Activated CD4-positive, alpha-beta T cell treated with anti-CD3 and anti-CD28 coated beads, Interleukin-2, amount 10 ng/mL, durations not matched to agents 7 days and 5 days (primary cell): ENCODE measurements at places on chromosomes 2 and 18. TPM values are rescaled to one million over a fixed set of nuclear protein-coding genes. Genes with fewer than 3 reads are reported as not detected.

Gene CCDC121
- total RNA-seq = 1.2 TPM

Gene ALLC
- not detected for total RNA-seq

Gene PXDN
- total RNA-seq = 0.20 TPM

Gene BBS5
- 1.3 TPM for total RNA-seq

Gene DPYSL5
- total RNA-seq = not detected

Gene MAP3K19
- total RNA-seq = not detected

Gene KIF1A
- 0.40 TPM for total RNA-seq

Gene HSBP1L1
- 11.5 TPM for total RNA-seq

Gene MOCOS
- 0.05 TPM for total RNA-seq

Gene BABAM2
- total RNA-seq = 49.7 TPM

Gene SALL3
- total RNA-seq = not detected

- no peak for DNase-seq
Measured at GRCh38 chr2:103289105-103289725, 527.4 kb downstream of the TMEM182 start.

GRCh38 chr18:36335476-36336279 is 38.2 kb downstream of the FHOD3 start:
- DNase-seq = no peak

- peak; percentile 21 for DNase-seq
Measured at GRCh38 chr18:8705238-8705960, at the start of gene MTCL1. MTCL1 (plus strand) TSS chr18:8705556; CDS start chr18:8705661, 105 bp downstream.

- DNase-seq = peak; percentile 69
Measured at GRCh38 chr2:177906041-177906718, 166.4 kb downstream of the PDE11A start.

GRCh38 chr2:233135421-233135820 is 75.3 kb downstream of the INPP5D start:
- no peak for DNase-seq

DNA sequence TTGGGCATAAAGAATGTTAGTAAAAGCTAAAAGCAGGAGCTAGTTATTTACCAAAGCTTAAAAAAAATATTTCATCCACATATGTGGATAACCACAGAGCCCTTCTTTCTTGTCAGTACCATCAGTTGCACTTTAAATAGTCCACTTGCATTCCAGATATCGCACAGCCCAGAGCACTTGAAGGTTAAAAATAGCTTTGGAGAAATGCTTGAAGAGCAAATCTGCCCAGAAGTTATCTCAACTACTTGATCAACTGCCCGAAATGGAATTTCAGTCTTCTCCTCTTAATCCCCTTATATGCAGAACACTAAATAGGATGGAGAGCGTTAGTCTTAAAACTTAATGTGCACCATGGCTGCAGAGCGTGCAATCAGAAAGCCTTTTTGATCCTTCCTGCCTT is 148.3 kb downstream of the PLEKHA3 start:
- no peak for DNase-seq

DNA sequence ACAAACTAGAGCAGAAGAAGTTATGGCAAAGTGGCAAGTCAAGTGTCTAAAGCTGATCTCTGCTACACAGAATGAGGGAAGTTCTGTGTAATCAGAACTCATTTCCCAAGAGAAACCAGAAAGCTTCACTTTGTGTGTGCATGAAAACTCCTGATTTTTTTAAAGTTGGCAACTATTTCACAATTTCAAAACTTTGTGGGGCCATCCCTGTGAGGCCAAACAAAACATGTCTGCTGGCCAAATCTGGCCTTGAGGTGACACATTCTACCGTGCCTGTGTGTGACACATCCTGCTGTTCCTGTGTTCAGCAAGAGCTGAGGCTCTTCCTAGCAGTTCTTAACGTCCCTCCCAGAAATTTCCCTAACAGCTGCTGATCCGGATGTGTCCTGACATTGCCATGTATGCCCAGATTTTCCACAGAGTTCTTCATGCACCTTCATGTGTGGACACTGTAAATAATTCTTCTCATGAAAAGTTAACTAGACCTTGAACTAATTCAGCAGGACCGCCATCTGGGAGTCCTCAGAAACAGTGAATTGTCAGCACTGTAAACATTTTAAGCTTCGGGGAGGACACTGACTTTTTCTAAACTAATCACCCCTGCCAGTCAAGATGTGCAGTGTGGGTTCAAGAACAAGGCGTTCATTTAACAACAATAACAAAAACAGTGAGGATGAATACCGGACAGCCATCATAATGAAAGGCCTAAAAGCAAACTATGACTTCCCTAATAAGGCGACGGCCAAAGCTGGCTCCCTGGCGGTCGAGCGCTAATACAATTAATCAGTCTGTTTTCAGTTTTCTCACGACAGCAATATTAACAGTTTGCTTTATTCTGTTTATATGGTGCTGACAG is 99.0 kb downstream of the PLEKHM3 start:
- no peak for DNase-seq

GRCh38 chr2:224927011-224927410 is 115.3 kb downstream of the DOCK10 start:
- DNase-seq = no peak

- no peak for DNase-seq
Measured at GRCh38 chr18:79856119-79857007, 58.6 kb downstream of the KCNG2 start.

DNA sequence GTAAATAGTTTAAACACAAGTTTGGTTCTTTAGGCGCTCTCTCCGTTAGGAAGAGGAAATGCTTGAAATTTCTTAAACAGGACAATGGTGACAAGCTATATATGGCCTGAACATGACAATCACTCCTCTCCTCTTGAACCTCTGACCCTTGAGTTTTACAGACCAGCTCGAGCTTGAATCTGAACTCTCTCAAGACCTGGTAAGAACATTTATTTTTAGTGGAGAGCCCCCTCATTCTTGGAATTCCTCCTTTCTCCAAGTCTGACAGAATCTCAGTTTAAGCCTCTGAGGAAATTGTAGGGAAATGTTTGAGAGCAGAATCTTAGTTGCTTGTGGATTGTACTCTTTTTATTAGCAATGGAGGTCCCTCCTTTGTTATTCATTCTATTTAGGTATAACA is 1293.6 kb upstream of the ZEB2 start:
- DNase-seq = no peak

DNA sequence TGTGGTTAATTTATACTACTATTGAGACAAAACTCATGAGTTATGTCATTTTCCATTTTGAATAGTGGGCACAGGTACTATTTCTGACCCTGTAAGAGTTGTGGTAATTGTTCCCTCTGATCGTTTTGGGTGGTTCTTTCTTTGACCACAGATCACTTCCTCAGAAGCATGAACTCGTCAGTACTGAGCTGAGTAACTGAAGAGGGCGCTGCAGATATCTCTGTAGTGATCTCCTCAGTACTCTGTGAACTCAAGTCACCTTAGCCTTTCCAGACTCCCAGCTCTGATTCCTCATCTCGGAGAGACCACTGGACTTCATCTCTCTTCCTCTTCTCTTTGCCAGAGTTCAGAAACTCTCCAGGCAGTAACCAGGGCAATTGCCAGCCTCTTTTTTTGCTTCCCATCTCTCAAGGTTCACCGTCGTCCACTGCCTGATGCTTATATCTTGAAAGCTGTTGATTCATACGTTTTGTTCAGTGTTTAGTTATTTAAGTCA is 9.4 kb upstream of the IL1RL1 start:
- peak; percentile 63 for DNase-seq

DNA sequence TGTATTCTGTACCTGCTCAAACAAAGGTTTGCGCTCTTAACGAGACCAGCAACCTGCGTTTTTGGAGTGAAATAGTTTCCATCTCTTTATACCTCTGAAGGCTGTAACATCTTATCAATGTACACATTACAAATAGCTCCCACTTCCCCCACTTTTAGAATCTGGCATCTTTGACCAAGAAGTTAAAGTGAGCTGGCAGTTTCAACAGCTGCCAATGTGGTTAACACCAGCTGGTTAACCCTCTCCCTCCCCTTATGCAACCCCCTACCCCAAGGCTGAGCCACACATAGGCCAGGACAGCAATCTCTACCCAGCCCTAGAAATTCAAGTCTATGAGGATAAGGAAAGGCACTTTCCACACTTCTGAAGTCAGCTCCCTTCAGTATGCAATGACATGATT is 2.2 kb upstream of the SERTAD2 start:
- no peak for DNase-seq

DNA sequence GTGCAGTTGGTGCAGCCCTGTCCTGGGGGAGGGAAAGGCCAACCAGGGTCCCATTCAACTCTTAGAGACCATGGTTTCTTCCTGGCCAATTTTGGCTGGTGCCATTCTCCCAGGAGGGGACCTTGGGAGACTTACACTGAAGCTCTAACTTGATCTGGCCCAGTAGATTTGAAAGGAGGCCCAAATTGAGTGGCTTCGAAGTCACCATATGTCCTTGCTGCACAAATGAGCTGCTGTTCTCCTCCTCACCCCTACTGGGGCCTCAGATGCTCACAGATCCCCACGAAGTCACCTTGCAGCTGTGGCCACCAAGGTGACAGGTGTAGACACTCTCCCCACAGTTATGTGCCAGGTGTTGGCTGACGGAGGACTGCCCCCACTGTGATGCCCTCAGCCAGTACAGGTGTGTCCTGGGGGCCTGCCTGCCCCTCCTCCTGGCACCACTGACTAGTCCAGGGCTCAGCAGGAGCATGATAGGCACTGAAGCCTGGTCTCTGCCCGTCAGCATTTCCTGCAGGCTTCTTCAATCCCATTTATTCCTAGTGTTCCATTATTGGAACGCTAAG is 4.7 kb upstream of the C2orf72 start:
- no peak for DNase-seq

GRCh38 chr2:65107530-65107929 is 22.4 kb downstream of the RAB1A start:
- DNase-seq = no peak

DNA sequence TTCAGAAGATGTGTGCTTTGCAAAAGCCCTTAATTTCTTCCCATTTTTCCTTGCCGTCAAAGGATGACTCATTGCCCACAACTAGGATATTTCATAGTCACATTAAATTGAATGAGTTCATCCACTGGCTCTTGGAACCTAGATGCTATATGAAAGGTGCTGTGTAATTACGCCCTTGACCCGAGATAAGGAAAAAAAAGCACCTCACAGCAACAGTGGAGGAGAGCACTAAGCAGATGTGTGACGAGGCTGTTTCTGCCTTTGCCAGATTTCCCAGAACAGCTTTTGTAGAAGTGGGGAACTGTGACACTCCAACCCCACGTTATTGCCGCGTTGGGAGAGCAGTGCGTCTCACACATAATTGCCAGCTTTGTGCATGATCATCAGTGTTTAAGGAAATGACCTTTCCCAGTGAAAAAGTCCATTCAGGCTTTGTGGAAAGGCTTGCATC is 33.3 kb upstream of the TMEM87B start:
- no peak for DNase-seq

DNA sequence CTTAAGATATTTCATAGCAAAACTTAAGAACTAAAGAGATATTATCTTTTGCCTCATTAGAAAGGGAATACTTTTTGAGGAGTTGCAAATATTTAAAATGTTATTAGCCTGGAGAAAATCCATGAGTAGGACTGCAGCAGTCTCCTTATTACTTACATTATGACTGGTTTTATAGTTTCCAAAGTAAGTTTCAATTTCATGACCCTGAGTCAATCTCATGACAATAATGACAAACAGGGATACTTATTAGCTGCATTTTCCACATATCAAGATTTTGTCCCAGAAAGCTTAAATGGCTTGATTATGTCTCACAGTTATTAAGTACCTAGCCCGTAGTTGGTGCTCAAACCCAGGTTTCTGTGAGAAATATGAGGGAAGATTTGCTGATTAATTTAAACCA is 150.8 kb upstream of the ZEB2 start:
- no peak for DNase-seq

DNA sequence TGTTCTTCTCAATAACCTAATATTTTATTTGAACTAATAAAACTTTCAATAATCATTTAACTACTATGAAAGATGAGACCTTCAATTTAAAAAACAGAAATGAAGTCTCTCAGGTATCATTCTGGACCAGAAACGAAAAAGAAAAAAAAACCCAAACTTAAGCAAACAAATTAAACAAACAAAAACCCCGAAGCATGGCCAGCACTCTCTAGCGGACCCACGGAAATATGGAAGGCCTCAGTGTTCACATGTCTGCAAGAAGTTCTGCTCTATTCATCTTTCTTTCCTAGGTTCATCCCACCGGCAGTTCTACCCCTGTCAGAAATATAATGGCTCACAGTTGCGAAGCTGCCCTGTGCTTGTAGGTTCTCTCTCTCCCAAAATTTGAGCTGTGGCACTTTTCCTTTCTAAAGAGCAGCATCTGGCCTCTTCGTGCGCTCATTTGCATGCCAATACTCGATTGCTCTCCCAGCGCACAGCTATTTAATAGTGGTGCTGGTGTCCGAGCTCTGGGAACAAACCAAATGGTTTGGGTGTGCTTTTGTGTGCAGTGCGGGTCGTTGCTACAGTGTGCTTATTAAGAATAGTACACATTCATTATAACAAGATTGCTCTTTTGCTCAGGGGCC is 129.0 kb upstream of the ZEB2 start:
- no peak for DNase-seq

DNA sequence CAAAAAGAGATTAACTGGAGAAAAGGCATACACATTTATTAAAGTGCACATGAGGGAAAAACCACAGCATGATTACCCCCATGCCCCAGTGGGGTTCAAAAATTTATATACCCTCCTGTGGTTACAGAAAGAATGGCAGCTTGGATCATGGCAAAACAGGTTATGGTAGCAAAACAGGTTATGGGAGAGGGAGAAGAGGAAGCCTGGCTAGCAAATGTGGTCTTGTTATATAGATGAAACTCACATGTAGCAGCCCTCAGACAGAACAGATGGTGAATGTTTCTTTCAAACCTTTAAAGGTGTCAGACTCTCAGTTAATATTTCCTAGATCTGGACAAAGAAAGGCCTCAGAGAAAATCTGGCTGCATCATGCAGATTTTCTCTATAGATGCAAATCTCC is 178.2 kb upstream of the ZC3H15 start:
- DNase-seq = no peak

GRCh38 chr18:33578518-33579348 is 714 bp downstream of the ASXL3 start:
- no peak for DNase-seq

GRCh38 chr2:2292381-2292780 is 38.7 kb downstream of the MYT1L start:
- DNase-seq = no peak

DNA sequence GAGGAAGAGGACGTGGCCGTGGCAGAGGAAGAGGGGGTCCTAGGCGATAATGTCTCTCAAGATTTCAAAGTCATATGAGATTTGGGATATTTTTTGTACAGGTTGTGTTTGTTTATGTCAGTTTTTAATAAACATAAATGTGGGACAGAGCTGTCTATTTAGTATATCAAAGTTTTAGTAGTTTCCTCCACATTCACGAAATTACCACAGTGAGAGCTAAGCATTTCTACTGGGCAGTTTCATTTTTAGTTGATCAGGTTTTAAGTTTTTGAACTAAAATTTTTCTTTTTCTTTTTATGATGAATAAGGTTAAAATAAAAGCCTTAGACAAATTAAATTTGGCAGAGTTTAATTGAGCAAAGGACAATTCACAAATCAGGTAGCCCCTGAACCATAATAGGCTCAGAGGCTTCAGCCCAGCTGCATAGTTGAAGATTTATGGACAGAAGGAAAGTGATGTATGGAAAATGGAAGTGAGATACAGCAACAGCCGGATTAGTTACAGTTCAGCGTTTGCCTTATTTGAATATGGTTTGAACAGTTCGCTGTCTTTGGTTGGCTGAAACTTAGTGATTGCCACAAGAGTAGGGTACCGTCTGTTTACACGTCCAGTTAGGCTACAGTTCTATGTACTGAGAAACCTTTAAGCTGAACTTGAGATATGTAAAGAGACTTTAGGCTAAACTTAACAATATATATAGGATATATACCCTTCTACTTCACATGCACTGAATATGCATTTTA is 17.1 kb downstream of the SNRPD1 start:
- DNase-seq = no peak

GRCh38 chr2:224884188-224884587 is 158.1 kb downstream of the DOCK10 start:
- no peak for DNase-seq

GRCh38 chr18:35592298-35592697 is 10.8 kb downstream of the GALNT1 start:
- no peak for DNase-seq
